GM23248 (cell line): ENCODE measurements at places on chromosomes 1 and 21.
A peak's percentile ranks its signal among the peaks of the same experiment; 100 is the strongest.

- peak; percentile 9 for DNase-seq
These were observed 63.7 kb downstream of the SYT14 start for GRCh38 chr1:210001751-210002150.

- peak; percentile 98 for DNase-seq
These were observed 2.0 kb downstream of the ADAMTS1 start for GRCh38 chr21:26842974-26843932.

DNA sequence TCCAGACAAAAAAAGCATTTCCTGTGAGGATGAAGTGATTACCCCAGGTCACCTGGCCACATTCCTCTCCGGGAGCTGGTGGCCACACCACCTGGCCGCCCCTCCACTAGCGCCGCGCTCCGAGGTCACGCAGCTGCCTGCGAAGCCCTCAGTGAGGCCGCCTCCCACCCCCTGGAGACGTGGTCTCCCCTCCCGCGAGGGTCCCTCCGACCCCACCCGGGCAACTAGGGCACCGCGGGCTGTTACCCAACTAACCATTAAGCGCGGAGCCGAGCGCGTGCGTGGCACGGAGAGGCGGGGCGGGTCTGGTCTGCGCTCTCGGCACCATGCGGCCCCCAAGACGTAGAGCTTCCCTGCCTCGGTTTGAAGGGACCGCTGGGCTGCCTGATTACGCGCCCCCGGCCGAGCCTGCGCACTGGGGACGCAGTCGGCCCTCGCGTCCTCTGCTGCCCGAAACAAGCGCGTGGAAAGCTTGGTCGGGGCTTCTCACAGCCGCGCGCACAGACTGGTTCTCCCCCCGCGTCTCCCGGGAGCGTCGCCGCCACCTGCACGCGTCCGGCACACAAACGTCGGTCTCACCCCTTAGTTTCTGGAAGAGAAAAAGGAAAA lies 106.5 kb downstream of the SLC16A1 start:
- DNase-seq, result peak; percentile 68

DNA sequence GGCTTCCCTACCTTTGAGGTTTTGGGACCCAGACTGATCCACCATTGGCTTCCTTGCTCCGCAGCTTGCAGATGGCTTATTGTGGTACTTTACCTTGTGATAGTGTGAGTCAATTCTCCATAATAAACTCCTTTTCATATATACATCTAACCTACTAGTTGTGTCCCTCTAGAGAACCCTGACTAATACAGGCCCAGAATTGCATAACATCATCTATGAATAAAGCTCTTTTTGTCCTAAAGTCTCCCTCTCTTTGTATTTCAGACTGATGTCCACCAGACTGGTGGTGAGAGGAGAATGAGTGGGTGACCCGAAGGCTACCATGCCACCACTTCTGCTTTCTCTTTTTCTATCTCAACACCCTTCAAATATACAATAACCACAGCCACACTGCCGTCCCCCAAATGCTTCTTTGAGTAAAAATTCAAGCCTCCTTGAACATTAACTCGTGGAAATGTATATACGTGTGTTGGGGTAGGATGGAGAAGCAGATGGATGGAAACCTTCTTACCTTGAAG lies 265.7 kb downstream of the PTBP2 start:
- DNase-seq, result peak; percentile 30

GRCh38 chr1:45545553-45546310 lies 4.9 kb upstream of the AKR1A1 start:
- DNase-seq, result no peak

DNA sequence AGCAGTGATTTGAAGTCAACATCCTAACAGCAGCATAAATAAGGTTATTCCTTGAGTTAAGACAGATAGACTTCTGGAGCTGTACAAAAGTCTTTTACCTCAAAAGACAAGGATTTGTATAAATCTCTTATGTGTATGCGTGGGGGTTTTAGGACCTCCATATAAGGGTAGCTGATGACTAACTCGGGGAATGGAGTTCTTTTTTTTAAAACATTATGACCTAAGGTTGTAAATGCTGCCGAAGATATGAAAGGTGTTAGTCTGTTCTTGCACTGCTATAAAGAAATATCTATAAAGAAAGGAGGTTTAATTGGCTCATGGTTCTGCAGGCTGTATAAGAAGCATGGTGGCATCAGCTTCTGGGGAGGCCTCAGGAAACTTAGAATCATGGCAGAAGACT lies 90.4 kb downstream of the EPB41 start:
- DNase-seq, result no peak

DNA sequence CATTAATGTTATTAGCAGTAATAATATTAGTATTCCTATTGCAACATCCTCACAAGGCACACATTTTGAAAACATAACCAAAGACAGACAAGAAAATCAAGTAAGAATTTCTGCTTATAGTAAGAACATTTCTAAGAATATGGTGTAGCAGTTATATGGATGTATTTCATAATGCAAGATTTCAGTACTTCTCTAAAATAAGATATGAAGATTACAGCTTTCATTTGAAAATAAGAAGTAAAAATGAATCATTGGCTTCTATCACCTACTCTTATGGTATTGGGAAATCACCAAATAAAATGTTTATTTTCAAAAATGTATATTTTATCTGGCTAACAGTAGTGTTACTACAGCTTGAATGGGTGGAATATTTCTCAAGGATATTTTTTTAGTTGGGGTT lies 103.8 kb upstream of the USP25 start:
- no peak for DNase-seq
